NCI-H187 (cell line): ENCODE measurements at places on chromosomes 13 and 19.

GRCh38 chr13:90984756-90985155 is 362.7 kb upstream of the MIR17HG start:
- no peak for DNase-seq

DNA sequence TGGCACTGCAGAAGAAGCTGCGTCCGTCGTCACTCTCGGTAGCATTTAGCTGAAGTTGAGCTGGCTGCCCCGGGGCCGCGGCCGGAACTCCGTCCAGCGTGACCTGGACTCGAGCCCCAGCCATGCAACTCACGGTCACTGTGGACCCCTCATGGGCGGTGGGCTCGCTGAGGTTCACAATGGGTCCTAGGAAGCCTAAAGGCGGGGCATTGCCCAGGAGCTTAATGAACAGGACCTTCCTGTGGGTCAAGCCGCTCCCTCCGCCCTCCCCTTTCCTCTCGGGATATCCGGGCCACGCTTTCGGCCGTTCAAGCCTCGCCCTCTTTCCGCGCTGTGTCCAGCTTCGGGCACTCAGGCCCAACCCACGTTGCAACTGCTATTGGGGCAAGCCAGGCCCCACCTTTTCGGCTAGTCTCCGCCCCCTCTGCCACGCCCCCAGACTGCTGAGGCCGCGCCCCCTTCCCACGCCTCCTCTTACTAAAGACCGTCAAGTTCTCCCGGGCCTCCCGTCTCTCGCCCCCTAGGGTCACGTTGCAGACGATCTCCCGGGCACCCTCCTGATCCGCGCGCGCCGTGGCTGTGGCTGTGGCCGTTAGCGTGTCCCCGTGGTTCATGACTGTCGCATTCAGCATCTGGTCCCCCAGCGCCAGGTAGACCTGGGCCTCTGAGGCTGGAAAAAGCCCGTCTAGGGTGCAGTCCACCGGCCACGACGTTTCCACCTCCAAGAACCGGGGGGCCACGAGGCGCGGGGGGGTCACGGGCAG is 1.4 kb upstream of the RAVER1 start:
- DNase-seq: peak; percentile 37

- no peak for DNase-seq
Observed at GRCh38 chr19:36526581-36526980, 1.5 kb downstream of the ZNF260 start.

DNA sequence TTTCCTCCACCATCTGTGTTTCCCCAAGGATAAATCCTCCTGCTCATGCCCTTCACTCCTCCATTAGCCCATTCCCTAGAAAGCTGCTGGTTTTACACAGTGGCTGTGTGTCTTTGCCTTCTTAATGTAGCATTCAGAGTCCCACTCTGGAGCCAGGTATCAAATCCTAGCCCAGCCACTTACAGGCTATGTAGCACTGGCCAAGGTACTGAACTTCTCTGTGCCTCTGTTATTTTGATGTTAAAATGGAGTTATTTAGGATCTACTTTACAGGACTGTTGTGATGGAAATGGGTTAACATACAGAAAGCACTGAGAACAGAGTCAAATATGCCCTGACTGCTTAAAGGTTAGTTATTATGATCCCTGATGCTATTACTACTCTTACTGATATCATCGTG is 1.5 kb upstream of the ZSCAN4 start:
- DNase-seq: no peak

DNA sequence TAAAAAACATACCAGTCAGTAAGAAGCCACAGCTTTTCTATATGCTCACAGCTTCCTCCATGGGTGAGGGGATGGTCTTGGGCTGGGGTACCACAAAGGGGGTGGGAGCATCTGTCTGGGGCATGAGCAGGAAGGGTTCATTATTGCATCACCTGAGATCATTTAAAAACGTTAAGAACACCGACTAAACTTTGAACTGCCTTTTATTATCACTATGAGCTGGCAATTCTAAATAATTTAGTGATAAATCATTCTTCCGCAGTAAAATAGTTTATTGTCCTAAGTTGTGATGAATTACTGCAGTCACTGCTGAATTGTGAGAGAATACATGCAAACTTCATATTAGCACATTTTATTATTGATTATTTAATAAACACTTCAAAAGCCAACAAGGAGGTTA is 71.6 kb downstream of the KL start:
- no peak for DNase-seq

GRCh38 chr13:77523834-77524728 is 11.4 kb upstream of the SCEL start:
- no peak for DNase-seq
